ENCODE measurements at places on chromosomes 7 and 10. TPM values are rescaled to one million over a fixed set of nuclear protein-coding genes. Genes with fewer than 3 reads are reported as not detected.

DNA sequence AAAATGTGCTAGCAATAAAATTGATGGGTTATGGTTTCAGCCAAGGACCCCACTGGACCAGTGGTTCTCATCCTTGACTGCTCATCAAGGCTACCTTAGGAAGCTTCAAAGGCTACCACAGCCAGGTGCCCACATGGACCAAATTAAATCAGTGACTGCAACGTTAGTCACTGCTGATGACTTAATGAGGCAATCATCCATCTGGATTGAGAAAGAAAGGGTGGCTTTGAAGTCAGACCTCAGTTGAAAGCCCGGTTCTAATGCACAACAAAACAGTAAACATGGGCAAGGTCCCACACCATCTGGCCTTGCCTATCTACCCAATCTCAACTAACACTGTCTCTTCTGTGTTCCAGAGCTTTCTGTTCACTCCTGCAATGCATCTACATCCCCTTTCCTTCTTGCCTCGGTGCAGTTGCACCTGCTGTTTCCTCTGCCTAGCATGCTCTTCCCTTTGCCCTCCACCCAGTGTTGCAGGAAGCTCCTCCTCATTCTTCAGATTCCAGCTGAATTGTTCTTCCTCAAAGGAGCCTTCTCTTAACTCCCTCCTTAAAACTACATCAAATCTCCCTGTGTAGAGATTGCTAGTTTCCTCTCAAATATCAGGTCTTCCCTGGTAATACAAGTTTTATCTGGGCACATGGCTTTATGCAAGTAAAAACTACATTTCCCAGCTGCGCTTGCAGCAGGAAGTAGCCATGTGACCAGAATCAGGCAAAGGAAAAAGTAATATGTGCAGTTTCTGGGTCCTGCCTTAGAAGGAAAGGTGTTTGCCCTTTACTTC is 10.3 kb upstream of the KCNK18 start:
- DNase-seq: no peak

DNA sequence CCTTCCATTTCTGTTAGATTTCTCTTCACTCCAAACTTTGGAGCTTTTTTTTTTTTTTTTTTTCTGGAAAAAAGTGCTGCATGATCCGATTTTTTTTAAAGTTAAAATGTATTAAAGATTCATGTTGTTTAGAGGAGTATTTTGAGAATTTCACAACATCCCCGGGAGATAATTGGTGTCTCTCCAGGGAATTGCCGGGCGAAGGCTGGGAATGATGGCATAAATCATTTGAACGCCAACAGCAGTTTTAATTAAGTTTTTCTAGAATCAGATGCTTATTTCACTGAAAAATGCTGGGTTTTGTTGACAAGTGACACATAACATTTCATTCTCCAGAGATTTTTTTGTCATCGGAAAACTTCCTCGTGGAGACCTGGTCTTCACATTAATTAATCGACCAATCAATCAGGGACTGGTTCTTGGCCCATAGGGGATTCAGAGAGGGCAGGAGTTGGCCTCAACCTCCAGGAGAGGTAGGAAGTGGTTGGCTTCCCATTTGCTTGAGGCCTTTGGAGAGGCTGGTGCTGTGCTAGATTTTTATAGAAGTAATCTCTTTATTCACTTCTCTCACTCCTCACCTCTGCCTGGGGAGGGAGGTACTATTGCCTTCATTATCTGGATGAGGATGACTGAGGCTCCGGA is 439.4 kb downstream of the TYW1 start:
- DNase-seq: no peak

DNA sequence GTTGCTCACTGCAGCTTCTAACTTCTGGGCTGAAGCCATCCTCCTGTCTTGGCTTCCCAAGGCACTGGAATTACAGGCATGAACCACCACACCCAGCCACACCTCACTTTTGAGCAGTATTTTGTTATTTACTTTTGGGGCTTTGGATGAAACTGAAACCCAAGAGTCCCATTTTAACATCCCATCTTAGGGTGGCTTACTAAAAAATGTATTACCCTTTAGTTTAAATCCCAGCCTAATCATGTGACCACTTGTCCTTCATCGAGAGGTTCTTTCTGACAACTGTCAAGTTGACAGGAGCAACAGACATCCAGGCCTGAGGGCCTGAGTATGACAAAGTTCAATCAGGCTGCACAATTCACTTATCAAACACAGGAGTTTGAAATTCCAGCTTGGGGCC is 33.6 kb downstream of the C10orf67 start:
- DNase-seq: no peak

- no peak for DNase-seq
These were observed 167.9 kb downstream of the CPEB3 start for GRCh38 chr10:92122941-92123450.

The SLC26A3 gene
- total RNA-seq: 4,526 TPM

DNA sequence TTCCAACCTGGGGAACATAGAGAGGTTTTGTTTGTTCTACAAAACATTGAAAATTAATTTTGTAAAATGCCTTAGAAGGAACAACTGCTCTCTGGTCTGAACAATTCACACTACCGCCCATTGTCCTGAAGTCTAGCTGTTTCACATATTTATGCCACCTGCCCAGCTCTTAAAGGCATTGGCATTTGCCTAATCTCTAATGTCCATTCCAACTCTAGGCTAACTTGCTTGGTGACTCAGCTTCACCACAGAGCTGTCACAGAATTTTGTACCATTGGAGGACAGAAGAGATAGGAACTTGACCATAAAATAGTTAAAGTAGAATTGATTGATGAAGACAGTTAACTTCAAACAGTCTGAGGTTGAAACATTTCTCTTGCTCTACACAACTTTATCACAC is 53.5 kb upstream of the PPP1R17 start:
- DNase-seq: no peak

DNA sequence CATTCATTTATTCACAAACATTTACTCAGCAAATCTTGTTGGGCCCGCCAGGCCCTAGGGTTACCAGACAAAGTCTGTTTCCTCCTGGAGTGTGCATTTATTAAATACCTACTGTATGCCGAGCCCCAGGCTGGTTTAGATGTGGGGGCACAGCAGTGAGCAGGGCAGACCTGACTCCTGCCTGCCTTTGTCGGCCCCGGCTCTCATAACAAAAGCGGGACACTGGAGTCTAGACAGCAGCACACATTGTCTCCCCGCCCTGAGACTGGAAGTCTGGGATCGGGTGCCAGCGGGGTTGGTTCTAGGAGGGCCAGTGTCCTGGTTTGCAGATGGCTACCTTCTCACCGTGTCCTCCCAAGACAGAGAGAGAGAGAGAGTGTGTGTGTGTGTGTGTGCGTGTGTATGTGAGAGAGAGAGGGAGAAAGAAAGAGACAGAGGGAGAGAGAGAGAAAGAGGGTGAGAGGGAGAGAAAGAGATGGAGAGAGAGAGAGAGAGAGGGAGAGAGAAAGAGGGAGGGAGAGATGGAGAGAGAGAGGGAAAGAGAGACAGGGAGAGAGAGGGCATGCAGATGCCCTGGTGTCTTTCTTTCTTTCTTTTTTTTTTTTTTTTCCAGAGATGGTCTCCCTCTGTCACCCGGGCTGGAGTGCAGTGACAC is 25.9 kb downstream of the ELFN1 start:
- no peak for DNase-seq

DNA sequence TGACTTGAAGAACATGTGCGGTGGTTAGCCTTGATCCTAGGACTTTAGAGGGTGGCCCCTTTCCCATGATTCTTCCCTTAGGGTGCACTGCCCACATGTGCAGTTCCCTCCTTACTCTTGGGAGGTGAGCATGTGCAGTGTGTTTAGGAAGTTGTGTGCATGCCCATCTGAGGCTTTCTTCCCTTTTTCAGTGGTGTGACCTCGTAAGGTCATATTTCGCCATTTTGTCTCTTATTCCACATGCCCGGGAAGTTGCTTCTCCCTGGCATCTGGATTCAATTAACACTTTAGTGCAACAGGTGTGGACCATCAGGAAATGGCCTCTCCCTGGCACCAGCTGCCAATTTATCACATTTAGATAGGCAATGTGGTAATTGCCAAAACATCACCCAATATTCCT is 380.6 kb upstream of the VSTM2A start:
- DNase-seq: no peak

DNA sequence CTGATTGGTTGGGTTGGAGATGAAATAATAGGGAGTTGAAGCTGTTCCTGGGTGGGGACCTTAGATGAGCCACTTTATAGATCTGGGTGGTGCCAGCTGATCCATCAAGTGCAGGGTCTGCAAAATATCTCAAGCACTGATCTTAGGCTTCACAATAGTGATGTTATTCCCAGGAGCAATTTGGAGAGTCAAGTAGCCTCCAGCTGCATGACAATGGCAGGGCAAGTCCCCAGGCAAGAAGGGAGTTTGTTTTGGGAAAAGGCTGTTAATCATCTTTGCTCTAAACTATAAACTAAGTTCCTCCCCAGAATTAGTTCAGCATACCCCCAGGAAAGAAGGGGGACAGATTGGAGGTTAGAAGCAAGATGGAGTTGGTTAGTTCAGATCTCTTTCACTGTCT is 47.7 kb upstream of the WAPL start:
- no peak for DNase-seq

DNA sequence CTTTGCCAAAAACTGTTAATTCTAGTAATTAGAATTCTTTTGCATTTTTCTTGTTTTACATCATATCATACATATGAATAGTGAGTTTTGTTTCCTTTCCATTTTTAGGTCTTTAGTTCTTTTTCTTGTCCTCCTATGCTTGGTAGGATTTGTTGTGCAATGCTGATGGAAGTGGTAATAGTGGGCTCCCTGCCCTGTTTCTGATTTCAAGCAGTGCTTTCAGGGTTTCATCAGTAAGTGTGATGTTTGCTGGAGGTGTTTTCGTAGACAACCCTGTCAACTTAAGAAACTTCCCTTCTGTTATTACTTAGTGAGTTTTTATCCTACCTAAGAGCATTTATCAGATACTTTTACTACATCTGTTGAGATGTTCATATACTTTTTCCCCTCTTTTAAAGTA is 50.5 kb downstream of the CSGALNACT2 start:
- no peak for DNase-seq

- no peak for DNase-seq
These were observed 87.6 kb upstream of the LEP start for GRCh38 chr7:128153436-128153835.

DNA sequence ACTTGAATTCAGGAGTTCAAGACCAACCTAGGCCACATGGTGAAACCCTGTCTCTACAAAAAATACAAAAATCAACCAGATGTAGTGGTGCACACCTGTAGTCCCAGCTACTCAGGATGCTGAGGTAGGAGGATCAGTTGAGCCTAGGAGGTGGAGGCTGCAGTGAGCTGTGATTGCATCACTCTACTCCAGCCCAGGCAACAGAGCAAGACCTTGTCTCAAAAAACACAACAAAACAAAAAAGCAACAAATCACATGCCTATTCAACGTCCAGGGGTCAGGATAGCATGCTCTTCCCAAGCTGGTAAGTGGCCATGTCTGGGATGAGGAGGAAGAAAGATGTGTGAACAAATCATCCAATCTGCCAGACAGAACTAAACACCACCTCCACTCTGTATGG is 6.2 kb upstream of the RADIL start:
- DNase-seq: no peak

GRCh38 chr7:49791088-49791741 is 17.8 kb downstream of the VWC2 start:
- DNase-seq: peak; percentile 26
